ENCODE measurements at places on chromosomes 11 and 22.

DNA sequence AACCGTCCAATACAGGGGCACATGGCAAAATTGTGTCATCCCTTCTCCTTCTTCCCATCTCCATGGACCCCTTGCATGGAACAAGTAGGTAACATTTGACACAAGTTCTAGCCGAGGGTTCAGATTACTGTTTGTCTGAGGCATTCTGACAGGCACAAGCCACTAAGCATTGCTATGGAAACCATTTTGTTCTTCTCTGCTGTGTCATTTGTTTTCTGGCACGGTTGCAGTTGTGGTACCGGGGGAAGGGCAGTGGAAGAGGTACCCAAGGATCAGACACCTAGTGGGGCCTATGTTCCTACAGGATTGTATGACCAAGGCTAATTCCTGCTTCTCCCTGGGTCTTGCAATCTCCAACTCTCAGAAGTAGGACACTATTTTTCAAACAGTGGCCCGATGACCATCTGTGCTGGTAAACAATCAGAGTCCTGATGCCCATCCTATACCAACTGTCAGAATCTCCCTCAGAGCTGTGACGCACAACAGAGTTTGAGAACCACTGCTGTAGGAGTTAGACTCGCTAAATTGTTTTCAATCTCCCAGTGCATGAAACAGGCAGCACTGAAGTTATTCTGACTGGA is 69.3 kb downstream of the KCNC1 start:
- DNase-seq = no peak

- no peak for DNase-seq
Measured at GRCh38 chr22:46309526-46310085, 12.9 kb downstream of the GTSE1 start.

GRCh38 chr22:41286639-41287091 is 678 bp upstream of the RANGAP1 start:
- peak; percentile 76 for DNase-seq

- DNase-seq = peak; percentile 81
Measured at GRCh38 chr22:29716814-29717545, 2.8 kb upstream of the CABP7 start.

DNA sequence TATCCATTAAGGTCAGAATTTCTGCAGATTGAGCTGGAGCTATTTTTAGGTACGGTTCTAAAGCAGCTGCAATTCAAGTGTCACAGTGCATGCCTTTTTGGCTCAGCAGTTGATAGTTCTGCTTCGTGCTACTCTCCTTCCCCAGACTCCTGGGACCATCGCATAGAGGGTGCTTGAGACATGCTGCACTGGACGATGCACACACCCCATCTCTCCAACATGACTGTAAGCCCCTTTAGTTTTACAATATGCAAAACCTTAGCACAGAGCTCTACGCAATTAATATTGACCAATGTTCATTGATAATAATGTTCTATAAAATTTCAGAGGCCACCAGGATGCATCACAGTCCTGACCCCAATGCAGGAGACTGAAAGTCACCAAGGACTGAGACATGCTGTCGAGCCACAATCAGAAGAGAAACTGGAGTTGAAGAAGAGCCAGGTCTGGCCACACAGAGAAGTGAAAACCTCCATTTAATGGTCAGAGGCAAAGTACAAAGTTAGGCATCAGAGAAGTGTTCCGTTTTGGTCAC is 120.9 kb upstream of the ZC3H12C start:
- no peak for DNase-seq

DNA sequence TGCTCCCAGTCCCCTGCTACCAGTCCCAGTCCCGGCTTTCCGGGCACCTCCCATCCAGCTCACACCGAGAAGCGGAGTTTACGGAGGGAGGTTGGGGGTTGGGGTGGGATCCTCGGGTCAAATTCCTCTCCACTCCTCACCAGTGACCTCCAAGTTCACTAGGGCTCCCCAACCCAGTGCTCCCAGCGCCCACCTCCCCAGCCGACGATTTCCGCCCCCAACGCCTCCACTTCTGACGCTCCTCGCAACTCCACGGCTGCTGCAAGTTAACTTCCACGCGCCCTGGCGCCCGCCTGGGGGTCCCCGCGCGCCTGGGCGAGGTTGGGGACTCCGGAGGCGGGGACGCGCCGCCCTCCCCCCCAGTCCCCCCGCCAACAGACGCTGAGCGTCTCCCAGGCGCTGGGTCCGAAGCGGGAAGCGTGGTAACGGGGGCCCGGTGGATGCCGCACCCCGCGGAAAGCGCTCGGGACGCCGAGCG is 526 bp downstream of the TPST2 start:
- peak; percentile 38 for DNase-seq

GRCh38 chr11:32671051-32671450 is 87.4 kb downstream of the EIF3M start:
- DNase-seq = no peak

GRCh38 chr11:13135385-13136271 is 126.5 kb downstream of the RASSF10 start:
- peak; percentile 57 for DNase-seq

- DNase-seq = no peak
Measured at GRCh38 chr11:119506436-119506835, 83.5 kb upstream of the THY1 start.

DNA sequence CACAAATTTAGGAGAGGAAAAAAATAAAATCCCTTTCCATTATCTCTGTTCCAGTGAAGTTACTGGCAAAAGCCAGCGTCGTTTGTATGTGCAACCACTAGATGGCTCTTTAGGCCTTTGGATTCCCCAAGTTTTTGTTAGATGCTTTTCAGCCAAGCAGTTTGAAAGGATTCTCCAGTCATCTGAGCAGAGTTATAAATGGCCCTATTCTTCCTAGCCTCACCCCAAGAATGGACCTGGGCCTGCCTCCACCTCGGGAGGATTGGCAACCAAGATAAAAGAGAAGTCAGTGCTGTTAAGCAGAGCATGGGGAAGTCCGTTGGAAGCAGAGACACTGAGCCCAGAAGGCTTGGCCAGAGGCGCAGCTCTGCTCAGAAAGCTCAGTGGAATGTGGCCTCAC is 15.4 kb downstream of the FAM181B start:
- DNase-seq = peak; percentile 70

GRCh38 chr11:68146704-68147474 is 25.7 kb upstream of the CHKA start:
- DNase-seq = no peak

DNA sequence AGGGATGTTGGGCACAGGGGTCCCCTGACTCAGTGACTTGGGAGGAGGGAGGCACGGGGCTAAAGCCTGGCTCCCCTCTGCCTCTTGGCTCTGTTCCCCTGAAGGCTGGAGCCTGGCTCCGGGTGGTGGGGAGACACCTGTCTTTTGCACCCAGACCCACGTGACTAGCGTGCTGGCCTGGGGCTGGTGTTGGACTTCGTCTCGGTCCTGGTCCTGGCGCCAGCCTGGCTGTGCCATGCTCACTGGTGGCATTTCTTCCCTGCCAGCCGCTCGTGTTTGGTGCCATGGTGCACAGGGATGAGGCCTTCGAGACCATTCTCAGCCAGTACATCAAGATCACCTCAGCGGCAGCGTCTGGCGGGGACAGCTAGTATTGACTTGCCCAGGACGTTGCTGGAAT is 56.7 kb downstream of the GRAMD4 start:
- no peak for DNase-seq

DNA sequence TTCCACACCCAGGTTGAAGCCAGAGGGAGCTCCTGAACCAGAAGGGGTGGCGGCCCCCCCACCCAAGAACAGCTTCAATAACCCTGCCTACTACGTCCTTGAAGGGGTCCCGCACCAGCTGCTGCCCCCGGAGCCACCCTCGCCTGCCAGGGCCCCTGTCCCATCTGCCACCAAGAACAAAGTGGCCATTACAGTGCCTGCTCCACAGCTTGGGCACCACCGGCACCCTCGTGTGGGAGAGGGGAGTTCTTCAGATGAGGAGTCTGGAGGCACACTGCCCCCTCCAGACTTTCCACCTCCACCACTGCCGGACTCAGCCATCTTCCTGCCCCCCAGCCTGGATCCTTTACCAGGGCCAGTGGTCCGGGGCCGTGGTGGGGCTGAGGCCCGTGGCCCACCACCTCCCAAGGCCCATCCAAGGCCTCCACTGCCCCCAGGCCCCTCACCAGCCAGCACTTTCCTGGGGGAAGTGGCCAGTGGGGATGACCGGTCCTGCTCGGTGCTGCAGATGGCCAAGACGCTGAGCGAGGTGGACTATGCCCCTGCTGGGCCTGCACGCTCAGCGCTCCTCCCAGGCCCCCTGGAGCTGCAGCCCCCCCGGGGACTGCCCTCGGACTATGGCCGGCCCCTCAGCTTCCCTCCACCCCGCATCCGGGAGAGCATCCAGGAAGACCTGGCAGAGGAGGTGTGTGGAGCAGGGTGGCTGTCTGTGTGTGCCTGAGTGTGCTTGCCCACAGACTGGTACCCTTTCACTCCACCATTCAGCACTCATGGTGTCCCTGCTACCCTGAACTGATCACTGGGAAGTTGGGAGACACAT is 6.7 kb downstream of the PHOX2A start:
- no peak for DNase-seq

DNA sequence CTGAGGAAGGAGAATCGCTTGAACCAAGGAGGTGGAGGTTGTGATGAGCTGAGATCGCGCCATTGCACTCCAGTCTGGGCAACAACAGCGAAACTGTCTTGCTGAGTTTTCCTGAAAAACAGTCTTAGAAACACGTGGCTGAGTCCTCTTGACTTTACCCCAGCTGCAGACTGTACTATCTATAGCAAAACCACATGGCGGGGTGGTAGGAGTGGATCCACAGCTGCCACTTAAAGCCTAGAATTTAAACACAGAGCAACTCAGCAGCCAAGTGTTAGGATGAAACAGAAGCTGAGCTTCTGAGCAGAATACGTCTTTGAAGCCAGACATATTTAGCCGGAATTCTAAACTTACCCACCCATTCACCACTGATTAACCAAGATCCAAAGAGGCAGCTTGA is 14.1 kb downstream of the PATZ1 start:
- DNase-seq = no peak

- no peak for DNase-seq
Measured at GRCh38 chr22:26887456-26887855, 230.1 kb downstream of the MIAT start.

GRCh38 chr22:24768537-24769374 is 5.8 kb downstream of the PIWIL3 start:
- peak; percentile 58 for DNase-seq

DNA sequence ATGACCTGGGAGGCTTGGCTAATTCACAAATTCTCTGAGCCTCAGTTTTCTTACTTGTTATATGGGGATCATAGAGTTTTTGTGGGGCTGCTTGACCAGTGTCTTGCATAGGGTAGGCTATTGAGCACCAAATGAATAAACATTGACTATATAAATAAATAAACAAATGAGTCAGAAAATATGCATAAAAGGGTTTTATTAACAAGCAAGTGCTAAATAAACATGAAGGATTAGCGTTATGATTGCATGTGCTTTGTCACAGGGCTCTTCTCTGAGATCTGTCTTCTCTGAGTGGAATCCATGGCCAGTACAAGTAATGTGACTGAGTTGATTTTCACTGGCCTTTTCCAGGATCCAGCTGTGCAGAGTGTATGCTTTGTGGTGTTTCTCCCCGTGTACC is at the start of gene OR4B1:
OR4B1 (plus strand) TSS at position 301 of the 400 bp plus-strand sequence; CDS start at position 301, 0 bp downstream.
- DNase-seq = no peak

DNA sequence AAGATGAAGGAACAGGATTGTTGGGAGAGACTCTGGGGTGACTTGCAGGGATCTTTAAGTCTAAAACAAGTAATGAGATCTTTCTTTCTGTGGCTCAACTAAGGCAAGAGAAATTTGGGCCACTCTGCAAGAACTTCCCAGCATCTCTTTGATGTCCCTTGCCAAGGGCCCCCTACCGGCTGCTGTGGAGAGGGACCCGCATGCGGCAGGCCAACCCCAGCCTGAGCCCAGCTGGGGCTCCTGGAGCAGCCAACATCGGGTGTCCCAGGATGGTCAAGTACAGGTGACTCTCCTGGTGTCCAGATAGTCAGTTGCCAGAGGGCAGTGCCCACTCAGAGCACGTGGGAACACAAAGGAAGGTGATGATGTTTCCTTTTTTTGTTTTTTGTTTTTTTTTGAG is 363.2 kb downstream of the TBC1D22A start:
- DNase-seq = peak; percentile 37

DNA sequence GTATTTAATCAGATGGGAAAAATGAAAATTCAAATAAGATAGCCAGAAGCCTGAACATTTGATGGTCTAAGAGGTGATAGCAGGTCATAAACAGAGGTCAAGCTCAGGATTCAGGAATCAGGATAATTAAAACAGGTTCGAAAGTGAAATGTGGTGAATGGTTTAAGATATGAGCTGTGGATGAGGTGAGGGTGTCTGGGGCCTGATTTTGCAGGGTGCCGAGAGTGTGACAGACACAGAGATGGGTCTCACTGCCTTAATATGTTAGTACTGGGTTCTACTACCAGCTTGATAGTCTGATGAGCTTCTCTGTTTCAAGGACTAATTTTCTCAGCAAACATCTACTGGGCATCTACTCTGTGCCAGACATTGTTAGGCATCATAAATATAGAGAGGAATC is 19.9 kb upstream of the EMSY start:
- DNase-seq = no peak

DNA sequence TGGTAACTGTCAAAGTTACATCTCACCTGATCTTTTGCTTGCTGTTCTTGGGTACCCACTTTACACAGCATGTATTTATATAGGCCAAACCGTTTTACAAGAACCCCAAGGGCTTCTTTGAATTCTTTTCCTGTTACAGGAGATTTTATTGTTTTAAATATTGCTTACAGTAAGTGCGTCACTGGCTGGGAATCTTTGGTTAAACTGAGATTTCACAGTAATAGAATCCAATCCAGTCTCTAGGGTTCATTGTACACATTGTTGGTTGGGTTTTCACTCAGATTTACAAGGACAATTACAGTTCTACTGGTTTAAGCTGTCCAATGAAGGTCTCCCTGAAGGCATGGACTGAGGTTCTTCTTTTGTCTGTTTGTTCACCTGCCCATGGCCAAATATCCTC is 171.7 kb downstream of the INSC start:
- DNase-seq = no peak

GRCh38 chr11:128288368-128288767 is 299.0 kb downstream of the ETS1 start:
- DNase-seq = no peak

GRCh38 chr22:49727191-49727880 is 100.3 kb downstream of the BRD1 start:
- no peak for DNase-seq

DNA sequence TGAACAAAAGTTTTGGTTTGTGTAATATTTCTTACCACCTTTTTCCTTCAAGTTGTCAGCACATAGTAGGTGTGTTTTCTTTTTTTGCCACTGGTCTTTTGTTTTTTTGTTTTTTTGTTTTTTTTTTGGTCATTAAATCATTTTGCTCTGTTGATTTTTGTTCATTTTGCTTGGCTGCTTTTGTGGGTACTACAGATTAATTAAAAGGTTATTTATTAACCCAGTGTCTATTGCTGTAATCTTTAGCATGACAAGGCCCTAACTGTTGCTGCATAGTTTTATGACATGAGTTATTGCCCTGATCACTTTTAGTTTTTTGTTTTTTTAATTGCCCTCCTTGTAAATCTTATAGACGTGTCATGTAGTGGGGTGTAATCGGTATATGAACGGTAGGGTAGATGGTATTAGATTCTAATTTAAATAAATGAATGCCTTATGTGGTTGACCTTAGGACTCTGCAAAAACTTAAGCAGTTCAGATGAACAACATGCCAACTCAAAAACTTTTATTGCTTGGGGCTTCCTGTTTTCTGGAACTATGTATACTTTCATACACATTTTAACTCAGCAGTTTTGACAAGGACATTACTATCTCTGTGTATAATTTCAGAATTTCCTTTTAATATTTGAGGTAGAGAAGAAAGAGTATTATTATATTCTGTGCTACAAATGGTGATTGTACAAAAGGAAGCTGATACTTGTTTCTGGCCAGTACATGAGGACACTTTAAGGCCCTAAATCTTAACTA is 7.9 kb downstream of the EWSR1 start:
- DNase-seq = no peak

GRCh38 chr22:26610996-26611395 is 6.8 kb downstream of the CRYBB1 start:
- DNase-seq = no peak
